ENCODE measurements at places on chromosomes 11 and 22.

- DNase-seq, result no peak
These were observed 89.8 kb downstream of the MORC2 start for GRCh38 chr22:30878516-30879414.

DNA sequence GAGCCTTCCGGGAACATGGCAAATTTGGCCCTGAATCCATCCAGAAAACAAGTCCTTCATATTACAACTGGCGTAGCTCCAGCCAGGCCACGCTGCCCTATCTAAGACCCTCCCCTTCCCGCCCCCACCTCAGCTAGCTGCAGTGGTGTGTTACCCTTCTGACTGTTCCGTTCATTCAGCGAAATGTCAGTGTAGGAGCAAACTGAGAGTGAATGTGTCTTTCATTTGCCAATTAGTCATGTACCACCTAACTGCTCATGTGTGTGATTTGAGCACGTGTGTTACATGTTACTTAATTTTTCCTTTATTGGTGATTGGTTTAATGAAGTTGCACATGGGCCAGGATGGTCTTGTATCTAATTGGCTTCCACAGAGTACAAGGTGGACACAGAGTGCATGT is 34.8 kb upstream of the POU2AF1 start:
- no peak for DNase-seq

GRCh38 chr22:36873614-36874308 is 13.0 kb downstream of the NCF4 start:
- peak; percentile 64 for DNase-seq

DNA sequence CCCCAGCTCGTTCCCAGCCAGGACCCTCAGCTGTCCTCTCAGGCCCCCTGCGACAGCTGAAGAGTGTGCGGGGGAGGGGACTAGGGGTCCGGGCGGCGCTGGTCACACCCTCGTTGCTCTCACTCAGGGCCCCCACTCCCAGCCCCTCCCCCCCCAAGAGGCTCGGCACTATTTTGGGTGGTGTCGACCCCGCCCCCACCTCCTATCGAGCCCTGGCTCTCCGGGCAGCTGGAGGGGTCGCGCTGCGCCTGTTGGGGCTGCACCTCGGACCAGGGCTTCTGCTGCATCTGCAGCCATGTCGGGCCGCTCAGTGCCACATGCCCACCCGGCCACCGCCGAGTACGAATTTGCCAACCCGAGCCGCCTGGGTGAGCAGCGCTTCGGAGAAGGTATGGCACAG is at the start of gene HSPB2:
Gene HSPB2 (plus strand): TSS at position 200 of the 400 bp plus-strand sequence. CDS start 96 bp downstream, at position 296.
- no peak for DNase-seq

DNA sequence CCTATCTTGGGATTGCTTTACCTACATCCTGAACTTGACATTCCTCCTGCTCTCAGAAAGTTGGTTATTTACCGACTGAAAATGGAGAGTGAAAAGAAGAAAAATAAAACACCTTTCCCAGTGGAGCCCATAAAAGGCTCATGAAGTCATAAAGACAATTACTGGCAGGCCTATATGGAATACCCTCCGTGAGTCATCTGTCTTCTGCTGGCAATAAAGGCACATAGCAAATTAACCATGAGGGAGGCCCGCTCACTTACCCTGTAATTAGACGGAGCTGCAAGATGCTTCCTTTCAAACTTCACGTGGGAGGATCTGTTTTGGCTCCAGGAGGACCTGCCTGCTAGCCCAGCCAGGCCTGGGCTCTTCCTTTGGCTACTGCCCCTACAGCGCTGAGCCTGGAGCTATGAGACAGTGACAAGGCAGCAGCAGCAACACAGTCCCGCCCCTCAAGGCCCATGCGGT is 540.4 kb downstream of the BUD13 start:
- no peak for DNase-seq

- no peak for DNase-seq
These were observed 116.4 kb downstream of the ARHGAP32 start for GRCh38 chr11:129075757-129076156.

- peak; percentile 1 for DNase-seq
These were observed 1786.5 kb upstream of the RAG2 start for GRCh38 chr11:38384568-38384967.

DNA sequence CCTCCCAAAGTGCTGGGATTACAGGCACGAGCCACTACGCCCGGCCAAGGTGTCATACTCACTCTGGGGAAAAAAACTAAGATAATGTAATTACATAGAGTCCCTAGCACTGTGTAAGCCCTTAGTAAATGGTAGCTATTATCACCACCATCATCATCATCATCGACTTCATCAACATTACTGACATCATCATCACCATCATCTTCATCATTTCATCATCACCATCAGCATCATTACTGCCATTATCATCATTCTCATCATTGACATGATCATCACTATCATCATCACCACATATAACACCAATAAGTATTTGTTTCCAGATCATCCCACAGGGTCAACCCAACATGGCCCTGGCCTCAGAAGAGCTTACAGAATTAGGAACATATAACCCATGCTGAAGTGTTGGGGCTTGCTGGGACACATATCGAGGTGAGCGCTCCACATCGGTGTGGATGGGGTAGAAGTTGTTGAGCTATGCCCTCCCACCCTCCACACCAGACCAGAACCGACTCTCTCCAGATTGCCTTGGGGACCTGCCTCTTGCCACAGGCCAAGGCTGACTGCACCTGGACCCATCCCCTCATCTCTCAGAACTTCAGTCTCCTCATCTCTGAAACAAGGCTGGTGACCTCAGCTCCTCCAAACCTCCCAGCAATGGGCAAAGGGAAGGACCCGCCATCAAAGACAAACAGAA is 14.7 kb upstream of the CD5 start:
- DNase-seq, result no peak

DNA sequence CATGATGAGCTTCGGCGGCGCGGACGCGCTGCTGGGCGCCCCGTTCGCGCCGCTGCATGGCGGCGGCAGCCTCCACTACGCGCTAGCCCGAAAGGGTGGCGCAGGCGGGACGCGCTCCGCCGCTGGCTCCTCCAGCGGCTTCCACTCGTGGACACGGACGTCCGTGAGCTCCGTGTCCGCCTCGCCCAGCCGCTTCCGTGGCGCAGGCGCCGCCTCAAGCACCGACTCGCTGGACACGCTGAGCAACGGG is 169 bp downstream of the NEFH start:
- no peak for DNase-seq

- peak; percentile 38 for DNase-seq
These were observed 243.7 kb downstream of the TTC28 start for GRCh38 chr22:28435982-28436381.
